ENCODE measurements at places on chromosomes 1 and 21.

DNA sequence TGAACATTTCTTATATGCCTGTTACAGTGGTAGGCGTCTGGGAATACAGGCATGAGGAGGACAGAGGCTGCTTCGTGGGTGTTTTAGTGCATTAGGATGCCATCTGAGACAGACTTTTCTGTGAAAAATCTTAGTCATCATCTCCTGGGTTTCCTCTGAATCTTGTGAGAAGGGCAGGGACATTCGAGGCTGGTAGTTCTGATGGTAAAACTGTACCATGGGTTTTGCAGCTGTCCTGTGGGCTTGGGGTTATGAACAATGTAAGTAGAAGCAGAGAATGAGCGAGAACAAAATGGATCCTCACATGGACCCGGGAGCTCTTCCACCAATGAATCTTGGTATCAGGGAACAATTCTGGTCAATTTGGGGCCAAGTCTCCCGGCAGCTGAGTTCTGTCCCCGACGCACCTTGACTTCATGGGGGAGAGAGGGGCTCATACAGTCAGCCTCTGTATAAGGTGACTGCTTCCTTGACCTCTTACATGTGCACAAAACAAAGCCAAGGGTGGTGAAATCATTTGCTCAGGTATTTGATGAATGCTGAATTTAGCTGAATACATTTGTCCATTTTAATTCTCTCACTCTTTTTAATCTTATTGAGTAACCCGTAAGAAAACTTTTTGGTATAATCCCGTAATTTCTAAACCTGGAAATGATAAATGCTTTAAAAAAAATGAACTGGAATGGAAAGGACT is 63.6 kb upstream of the ERRFI1 start:
- no peak for DNase-seq

DNA sequence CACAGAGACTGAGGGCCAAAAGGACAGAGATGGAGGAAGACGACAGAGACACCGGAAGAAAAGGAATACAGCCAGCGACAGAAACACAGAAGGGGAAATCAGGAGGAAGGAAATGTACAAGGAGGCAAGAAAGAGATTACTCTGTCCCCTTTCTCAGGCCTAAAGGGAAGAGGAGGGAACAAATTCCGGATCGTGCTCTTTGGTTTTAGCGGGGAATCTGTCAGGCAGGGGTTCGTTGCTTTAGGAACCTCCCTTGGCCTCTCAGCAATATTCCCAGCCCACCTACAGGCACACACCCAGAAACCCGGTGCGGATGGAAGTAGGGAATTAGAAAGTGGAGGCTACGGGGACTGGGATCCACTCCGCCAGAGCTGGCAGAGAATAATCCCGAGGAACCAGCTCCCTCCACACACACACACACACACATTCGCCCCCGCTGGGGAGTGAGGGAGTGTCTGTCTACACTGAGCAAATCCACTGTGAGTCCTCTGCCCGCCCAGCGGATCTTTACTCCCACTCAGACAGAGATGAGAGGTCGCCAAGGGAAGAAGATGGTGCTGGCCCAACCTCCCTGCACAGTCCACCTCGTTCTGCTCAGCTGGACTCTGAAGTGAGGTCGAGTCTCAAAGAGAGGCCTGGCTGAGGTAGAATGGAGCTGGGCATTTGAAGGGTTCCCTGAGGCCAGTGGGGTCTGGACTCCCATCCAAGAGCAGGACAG is 5.7 kb downstream of the TAL1 start:
- no peak for DNase-seq

DNA sequence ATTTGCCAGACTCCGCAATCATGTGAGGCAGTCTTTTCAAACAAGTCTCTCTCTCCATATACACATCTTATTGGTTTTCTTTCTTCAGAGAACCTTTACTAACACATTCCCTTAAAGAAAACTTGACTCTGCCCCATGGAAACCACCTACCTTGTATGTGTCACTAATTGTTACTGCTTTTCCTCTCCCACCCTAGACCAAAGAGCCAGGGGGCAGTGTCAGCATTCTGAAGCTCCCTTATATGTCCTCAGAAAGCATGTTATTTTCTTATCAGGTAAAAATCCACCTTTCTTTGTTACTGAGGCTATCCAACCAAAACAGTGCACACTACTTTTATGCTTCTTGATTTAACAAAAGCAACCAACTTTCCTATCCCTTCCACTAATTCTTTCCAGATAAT is 98.9 kb upstream of the SLC5A9 start:
- DNase-seq, result no peak

- no peak for DNase-seq
These were observed 507 bp downstream of the AK5 start for GRCh38 chr1:77282187-77282865.

Data from T-helper 22 cell (primary cell).